Activated T-helper 17 cell treated with anti-CD3 and anti-CD28 coated beads, Interleukin-2, amount 50 U/mL, for 72 hours (primary cell): ENCODE measurements at places on chromosomes 6 and 20. TPM values are rescaled to one million over a fixed set of nuclear protein-coding genes. Genes with fewer than 3 reads are reported as not detected.

DNA sequence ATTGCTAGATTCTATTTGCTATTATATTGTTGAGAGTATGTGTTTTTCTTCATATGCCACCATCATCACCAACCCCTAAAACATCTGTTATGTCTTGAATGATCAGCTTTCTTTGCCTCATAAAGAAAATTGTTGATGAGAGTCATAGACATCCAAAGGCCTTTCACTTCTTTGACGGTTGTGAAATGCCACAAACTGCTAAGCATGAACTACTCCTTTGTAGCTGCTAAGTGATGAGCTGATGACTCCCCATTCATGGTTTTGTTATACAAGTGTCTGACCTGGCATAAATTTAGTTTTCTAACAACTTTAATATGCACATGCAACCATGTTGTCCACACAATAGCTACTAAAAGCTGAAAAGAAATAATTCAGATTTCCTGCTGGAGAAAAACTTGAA is 684 bp upstream of the MED23 start:
- peak; percentile 46 for ATAC-seq

DNA sequence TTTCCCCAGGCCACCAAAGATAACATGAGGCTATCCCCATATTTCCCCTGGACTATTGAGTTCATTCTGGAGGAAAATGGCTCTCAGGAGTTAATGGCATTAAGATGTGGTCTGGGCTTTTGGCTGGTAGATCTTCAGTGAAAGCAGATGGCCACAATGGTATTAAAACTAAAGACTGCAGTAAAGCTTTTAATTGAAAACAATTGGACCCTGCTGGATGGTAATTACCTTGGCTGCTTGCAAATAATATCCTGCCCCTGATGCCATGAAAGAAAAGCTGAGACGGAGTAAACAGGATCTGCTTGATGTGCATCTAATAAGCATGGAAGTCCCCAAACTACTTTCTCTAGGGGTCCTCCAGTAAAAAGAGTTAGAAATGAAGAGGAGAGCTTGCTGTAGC is 255.8 kb downstream of the QKI start:
- ATAC-seq = no peak

DNA sequence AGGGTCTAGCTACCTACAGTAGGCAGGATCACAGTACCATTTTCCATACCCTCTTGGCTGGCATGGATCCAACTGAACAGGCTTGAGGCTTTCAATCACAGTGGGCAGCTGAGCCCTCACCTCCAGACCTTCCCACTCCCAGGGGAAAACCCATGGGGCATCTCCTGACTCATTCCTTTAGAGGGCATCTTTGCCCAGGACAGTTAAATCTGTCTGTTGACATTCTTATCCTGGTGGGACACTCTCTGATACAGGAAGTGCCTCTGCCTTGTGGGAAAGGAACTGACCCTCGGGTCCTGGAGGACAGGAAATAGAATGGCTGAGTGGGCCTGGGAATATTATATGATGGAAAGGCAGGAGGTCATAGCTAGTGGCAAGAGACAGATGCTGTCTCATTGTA is 10.2 kb upstream of the EPB41L1 start:
- no peak for ATAC-seq

DNA sequence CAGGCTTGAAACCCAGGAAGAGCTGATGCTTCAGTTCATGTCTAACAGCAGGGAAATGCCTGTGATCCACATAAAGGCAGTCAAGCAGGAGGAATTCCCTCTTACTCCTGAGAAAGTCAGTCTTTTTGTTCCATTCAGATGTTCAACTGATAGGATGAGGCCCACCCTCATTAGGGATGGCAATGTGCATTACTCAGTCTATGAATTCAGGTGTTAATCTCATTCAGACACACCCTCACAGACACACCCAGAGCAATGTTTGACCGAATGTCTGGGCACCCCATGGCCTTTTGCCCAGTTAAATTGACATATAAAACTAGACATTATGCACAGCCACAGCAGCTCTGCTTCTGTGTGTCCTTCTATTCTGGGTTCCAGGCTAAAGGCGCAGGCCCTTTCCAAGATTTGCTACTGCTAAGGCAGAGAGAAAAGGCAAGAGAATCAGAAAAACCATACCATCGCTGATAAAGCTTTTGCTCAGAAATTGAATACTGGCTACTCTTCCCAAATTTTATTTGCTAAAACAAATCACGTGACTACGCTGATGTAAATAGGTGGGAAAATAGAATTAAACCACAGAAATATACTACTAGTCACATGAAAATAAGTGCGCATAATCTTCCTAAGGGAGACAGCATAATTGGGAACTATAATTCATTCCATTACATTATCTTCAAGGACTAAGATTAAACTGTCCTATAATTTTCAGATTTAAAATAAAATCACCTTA is 625.0 kb upstream of the MAN1A1 start:
- ATAC-seq = no peak

GRCh38 chr6:37988696-37989095 is 169.2 kb downstream of the ZFAND3 start:
- no peak for ATAC-seq

DNA sequence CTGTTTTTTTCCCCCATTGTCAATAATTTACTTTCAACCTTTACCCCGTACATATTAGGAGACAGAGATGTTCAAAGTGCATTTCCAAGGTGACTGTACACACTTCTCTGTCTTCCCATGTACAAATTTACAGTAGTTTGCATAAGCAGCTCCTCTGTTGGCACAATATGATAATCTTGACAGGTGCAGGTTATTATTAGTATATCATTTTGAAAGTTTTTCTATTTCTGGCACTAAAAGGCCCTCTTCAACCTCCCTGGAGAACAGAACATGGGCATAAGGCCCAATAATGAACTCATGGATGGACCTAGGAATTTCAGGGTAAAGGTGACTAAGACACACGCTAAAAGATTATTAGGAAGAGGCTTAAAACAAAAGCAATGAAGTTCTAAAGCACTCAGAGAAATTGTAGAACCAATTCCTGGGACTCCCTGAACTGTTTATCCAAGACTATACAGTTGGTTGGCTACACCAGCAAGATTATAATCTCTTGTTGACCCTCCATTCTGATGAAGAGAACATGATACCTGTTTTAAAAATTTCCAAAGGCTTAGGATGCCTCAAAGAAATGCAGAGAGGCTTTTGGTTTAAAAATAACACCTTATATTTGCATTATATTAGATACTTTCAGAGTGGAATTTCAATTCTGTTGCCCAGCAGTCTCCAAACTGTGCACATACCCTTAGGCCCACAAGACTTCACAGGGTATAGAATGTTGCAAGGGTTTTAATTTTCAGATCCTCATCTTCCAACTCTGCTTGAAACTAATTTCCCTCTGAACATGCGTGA is 1.1 kb downstream of the AIG1 start:
- no peak for ATAC-seq

DNA sequence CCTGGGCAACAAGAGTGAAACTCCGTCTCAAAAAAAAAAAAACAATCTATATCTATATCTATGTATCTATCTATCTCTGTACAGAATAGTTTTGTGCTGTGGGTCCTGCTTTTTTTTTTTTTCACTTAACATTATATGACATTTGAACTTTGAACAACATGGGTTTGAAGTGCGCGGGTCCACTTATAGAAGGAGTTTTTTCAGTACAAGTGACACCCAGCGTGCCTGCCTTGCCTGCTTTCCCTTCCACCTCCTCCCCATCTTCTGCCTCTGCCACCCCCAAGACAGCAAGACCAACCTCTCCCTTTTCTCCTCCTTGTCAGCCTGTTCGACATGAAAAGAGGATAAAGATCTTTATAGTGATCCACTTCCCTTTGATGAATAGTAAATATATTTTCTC is 102.2 kb upstream of the KCNG1 start:
- no peak for ATAC-seq

DNA sequence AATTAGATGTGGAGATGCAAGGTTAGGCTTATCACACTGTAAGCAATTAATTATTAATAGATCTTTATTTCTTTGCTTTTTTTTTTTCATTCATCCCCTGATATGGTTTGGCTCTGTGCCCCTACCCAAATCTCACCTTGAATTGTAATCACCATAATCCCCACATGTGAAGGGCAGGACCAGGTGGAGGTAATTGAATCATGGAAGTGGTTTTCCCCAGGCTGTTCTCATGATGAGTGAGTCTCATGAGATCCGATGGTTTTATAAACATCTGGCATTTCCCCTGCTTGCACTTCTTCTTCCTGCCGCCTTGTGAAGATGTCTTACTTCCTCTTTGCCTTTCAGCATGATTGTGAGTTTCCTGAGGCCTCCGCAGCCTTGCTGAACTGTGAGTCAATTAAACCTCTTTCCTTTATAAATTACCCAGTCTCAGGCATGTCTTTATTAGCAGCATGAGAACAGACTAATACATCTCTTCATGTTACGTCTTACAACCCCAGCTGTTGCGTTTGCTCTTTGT is 333.8 kb downstream of the CDH26 start:
- ATAC-seq = no peak

DNA sequence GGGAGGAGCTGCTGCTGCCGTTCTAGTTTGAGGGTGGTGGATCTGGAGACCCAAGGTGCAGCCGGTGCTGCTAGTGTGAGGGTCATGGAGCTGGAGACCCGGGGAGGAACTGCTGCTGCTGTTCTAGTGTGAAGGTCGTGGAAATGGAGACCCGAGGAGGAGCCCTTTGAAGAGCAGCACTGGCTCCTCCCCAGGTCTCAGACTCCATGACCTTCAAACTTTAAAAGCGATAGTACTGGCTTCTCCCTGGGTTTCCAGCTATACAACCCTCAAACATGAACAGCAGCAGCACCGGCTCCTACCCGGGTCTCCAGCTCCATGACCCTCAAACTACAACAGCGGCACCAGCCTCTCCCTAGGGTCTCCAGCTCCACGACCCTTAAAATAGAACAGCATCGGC is 15.5 kb downstream of the ULBP3 start:
- no peak for ATAC-seq

DNA sequence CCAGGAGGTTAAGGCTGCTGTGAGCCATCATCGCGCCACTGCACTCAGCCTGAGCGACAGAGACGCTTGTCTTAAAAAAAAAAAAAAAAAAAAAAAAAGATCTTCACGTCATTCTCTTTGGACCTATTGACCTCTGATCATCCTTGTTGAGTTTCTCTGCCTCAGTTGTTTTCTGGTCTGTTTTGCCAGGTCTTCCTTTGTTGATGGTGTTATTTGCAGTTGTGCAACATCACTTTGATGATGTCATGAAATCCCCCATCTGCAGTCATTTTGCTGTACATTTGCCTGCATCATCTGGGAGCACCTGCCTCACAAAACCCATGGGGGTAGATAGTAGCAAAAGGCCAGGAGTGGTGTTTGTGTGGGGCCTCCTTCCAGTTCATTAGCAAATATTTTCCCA is 39.2 kb upstream of the CHMP4B start:
- ATAC-seq = no peak

- no peak for ATAC-seq
Observed at GRCh38 chr6:80442366-80442765, 335.9 kb downstream of the BCKDHB start.

- ATAC-seq = no peak
Observed at GRCh38 chr6:36777801-36778200, 61.4 kb downstream of the CPNE5 start.

GRCh38 chr20:16472045-16472872 is 101.0 kb downstream of the KIF16B start:
- ATAC-seq = peak; percentile 18

DNA sequence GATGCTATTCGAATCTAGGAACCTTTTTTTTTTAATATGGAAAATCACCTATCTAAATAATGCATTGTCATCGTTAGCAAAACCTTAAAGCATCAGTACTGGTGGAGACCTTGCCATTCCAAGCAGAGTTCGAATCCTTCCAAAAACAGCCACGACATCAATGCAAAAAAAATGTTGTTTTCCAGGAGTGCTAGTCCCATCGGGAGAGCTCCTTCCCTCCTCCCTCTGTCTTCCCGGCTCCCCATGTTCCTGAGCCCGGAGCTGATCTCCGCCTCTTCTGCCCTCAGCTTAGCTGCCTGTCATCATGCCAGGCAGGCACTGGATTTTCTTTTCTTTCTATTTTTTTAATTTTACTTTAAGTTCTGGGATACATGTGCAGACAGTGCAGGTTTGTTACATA is 153.6 kb upstream of the QKI start:
- no peak for ATAC-seq

GRCh38 chr6:129507846-129508245 is 202.1 kb downstream of the ARHGAP18 start:
- ATAC-seq = no peak

DNA sequence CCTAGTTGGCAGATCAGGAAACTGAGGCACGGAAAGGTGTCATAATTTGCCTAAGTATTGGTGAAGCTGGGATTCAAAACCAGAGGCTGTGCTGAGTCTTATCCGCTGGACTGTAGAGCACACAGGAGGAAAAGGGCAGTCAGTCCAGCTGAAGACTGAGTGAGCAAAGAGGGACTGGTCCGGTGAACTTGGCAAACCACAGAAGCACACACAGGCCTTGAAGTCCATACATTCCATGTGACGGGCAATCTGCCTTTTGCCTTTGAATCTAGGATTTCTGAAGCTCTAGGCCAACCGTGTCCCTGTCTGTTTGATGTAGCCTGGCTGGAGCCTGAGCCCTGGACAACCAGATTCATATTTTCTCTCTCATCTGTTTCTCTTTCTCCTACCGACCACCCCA is 34.3 kb upstream of the EPB41L1 start:
- ATAC-seq = no peak

GRCh38 chr20:41370176-41370575 is 3.6 kb upstream of the EMILIN3 start:
- no peak for ATAC-seq

FAM209B gene
- 0.74 TPM for total RNA-seq

DEFB124 gene
- not detected for total RNA-seq

TNNC2 gene
- total RNA-seq = 0.37 TPM

PKIB gene
- total RNA-seq = not detected

FRK gene
- 0.06 TPM for total RNA-seq

DYNLT2 gene
- 1.6 TPM for total RNA-seq

HDGFL1 gene
- total RNA-seq = not detected

HRH3 gene
- total RNA-seq = not detected

CFAP206 gene
- not detected for total RNA-seq

PKHD1 gene
- total RNA-seq = 0.24 TPM

SUN5 gene
- not detected for total RNA-seq

DZANK1 gene
- total RNA-seq = 2.1 TPM

FAM217A gene
- not detected for total RNA-seq
